ENCODE measurements at places on chromosomes 11 and 22. TPM values are rescaled to one million over a fixed set of nuclear protein-coding genes. Genes with fewer than 3 reads are reported as not detected.

Gene TRIM44
- 12.7 TPM for total RNA-seq

Gene RBMXL2
- 0.18 TPM for total RNA-seq

Gene WT1
- total RNA-seq: 0.99 TPM

Gene FGF19
- not detected for total RNA-seq

Gene PRAME
- total RNA-seq: 0.09 TPM

Gene ANGPTL5
- total RNA-seq: not detected

Gene IL17REL
- total RNA-seq: not detected

Gene SLC22A12
- not detected for total RNA-seq

Gene NXPE1
- total RNA-seq: not detected

All from endothelial cell of coronary artery (primary cell).